Left renal cortex interstitium (tissue), 4 donors: ENCODE measurements at places on chromosomes 6 and 20. TPM values are rescaled to one million over a fixed set of nuclear protein-coding genes. Genes with fewer than 3 reads are reported as not detected.

The HS3ST5 gene
- polyA plus RNA-seq = 0.76 TPM

The C20orf141 gene
- not detected for polyA plus RNA-seq

The SRMS gene
- polyA plus RNA-seq = 0.33 TPM

The PRL gene
- not detected for polyA plus RNA-seq

The BLOC1S5 gene
- polyA plus RNA-seq = 31.1 TPM

The HLA-DQA2 gene
- 0.21 TPM for polyA plus RNA-seq

The CDH26 gene
- 0.82 TPM for polyA plus RNA-seq

The GTF3C6 gene
- polyA plus RNA-seq = 103 TPM
